B cell (primary cell): ENCODE measurements at places on chromosomes 12 and 14. TPM values are rescaled to one million over a fixed set of nuclear protein-coding genes. Genes with fewer than 3 reads are reported as not detected.

RNU6-8 gene
- not detected in 2 replicates for total RNA-seq

CD69 gene
- total RNA-seq, result 44.8 and 45.1 TPM in 2 replicates

OTX2 gene
- not detected in 2 replicates for total RNA-seq

NFYB gene
- 20.2 and 27.2 TPM in 2 replicates for total RNA-seq

WSCD2 gene
- total RNA-seq, result 5.1 and 5.9 TPM in 2 replicates

CLEC7A gene
- total RNA-seq, result 0.67 and 0.90 TPM in 2 replicates

LIN52 gene
- total RNA-seq, result 13.1 and 15.5 TPM in 2 replicates

LRRC43 gene
- not detected in 2 replicates for total RNA-seq

- H3K27me3 ChIP-seq, result no peaks in the 10 kb centered on the region
- no peak overlapping the region for H3K4me3 ChIP-seq
- no peaks in the 10 kb centered on the region for H3K36me3 ChIP-seq
- H3K27ac ChIP-seq, result no peak overlapping the region
Measured at GRCh38 chr14:54947230-54947629, 44.6 kb upstream of the GCH1 start.

- H3K4me3 ChIP-seq, result no peak overlapping the region
- no peaks in the 10 kb centered on the region for H3K36me3 ChIP-seq
- H3K4me1 ChIP-seq, result no peaks in the 10 kb centered on the region
- no peak overlapping the region for H3K27ac ChIP-seq
- DNase-seq, result no peak
Measured at GRCh38 chr12:117121441-117121840, 22.2 kb upstream of the TESC start.

GRCh38 chr12:29208936-29209701, 60.0 kb downstream of the FAR2 start:
- H3K36me3 ChIP-seq, result no peaks in the 10 kb centered on the region
- no peak overlapping the region for H3K4me3 ChIP-seq
- no peak overlapping the region for H3K27ac ChIP-seq
- no peak for DNase-seq
- H3K4me1 ChIP-seq, result no peaks in the 10 kb centered on the region

GRCh38 chr12:48160807-48161206, 3.5 kb upstream of the ASB8 start:
- no peaks in the 10 kb centered on the region for H3K36me3 ChIP-seq
- H3K27me3 ChIP-seq, result no peaks in the 10 kb centered on the region

- peaks cover 3% of the 10 kb centered on the region for H3K36me3 ChIP-seq
- H3K27me3 ChIP-seq, result no peaks in the 10 kb centered on the region
- peaks cover 86% of the 10 kb centered on the region for H3K4me1 ChIP-seq
- peak overlapping the region; percentile 27 for H3K4me3 ChIP-seq
Measured at GRCh38 chr12:50517421-50518048, 12.8 kb downstream of the DIP2B start.

- peaks cover 9% of the 10 kb centered on the region for H3K4me1 ChIP-seq
- no peak overlapping the region for H3K4me3 ChIP-seq
- no peaks in the 10 kb centered on the region for H3K27me3 ChIP-seq
- no peak overlapping the region for H3K27ac ChIP-seq
- DNase-seq, result peak; percentile 50
Measured at GRCh38 chr12:27179400-27180214, 64.5 kb upstream of the STK38L start.

GRCh38 chr12:86801439-86801838, 545.2 kb upstream of the MGAT4C start:
- H3K4me3 ChIP-seq, result no peak overlapping the region
- DNase-seq, result no peak
- no peak overlapping the region for H3K27ac ChIP-seq
- no peaks in the 10 kb centered on the region for H3K4me1 ChIP-seq
- no peaks in the 10 kb centered on the region for H3K27me3 ChIP-seq

DNA sequence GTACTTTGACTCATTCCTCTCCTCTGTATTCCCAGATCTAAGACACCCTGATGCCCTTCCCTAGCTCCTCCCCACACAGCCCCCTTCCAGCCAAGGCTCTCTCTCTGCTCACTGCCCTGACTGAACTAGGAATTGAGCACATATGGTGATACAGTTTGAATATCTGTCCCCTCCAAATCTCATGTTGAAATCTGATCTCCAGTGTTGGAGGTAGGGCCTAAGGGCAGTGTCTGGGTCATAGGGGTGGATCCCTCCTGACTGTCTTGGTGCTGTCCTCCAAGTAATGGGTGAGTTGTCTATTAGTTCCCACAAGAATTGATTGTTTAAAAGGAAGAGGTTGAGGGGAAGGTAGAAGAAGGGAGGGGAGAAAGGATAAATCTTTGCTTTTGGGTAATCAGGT, 17.4 kb downstream of the CMKLR1 start:
- H3K27me3 ChIP-seq, result no peaks in the 10 kb centered on the region
- no peaks in the 10 kb centered on the region for H3K4me1 ChIP-seq
- no peaks in the 10 kb centered on the region for H3K36me3 ChIP-seq
- no peak overlapping the region for H3K4me3 ChIP-seq
- no peak overlapping the region for H3K27ac ChIP-seq

GRCh38 chr12:4196805-4197420, 76.6 kb upstream of the CCND2 start:
- peaks cover 34% of the 10 kb centered on the region for H3K4me1 ChIP-seq
- DNase-seq, result no peak
- H3K4me3 ChIP-seq, result no peak overlapping the region

GRCh38 chr12:106903241-106903945, 52.3 kb upstream of the TMEM263 start:
- peak; percentile 44 for DNase-seq
- H3K27ac ChIP-seq, result no peak overlapping the region
- peaks cover 8% of the 10 kb centered on the region for H3K27me3 ChIP-seq

DNA sequence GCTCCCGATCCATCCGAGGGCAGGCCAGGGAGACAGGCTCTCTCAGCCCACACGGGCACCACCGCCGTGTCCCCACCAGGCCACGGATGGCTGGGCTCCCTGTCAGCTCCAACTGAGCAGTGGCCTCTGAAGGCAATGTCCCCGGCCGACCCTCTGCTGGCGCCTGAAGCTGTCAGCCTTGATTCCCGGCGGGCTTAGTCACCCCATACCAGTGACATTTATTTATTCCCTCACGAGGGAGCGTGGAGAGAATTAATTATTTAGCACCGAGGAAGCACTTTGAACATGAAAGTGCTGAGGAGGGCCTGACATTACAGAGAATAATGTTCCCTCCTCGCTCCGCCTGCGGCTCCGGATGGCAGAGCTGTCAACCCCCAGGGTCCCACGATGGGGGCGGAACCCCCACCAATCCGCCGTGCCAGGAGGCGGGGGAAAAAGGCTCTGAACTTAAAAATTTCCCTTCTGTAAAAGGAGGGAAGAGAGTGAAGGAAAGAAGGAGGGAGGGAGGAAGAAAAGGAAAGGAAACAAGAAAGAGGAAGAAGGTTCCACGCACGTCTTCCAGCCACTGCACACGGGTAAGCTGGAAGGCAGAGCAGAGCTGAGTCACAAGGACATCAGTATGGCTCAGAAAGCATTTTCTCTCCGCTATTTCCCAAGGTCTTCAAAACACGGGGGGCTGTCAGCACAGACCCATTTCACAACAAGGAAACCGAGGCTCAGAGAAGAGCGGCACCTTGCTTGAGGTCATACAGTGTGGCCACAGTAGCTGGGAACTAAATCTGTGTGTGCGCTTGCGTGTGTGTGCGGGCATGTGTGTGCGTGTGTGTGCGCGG, 108.7 kb upstream of the NCOR2 start:
- H3K4me3 ChIP-seq, result no peak overlapping the region
- peaks cover 9% of the 10 kb centered on the region for H3K4me1 ChIP-seq
- H3K36me3 ChIP-seq, result no peaks in the 10 kb centered on the region
- DNase-seq, result peak; percentile 14
- H3K27me3 ChIP-seq, result no peaks in the 10 kb centered on the region
- no peak overlapping the region for H3K27ac ChIP-seq

DNA sequence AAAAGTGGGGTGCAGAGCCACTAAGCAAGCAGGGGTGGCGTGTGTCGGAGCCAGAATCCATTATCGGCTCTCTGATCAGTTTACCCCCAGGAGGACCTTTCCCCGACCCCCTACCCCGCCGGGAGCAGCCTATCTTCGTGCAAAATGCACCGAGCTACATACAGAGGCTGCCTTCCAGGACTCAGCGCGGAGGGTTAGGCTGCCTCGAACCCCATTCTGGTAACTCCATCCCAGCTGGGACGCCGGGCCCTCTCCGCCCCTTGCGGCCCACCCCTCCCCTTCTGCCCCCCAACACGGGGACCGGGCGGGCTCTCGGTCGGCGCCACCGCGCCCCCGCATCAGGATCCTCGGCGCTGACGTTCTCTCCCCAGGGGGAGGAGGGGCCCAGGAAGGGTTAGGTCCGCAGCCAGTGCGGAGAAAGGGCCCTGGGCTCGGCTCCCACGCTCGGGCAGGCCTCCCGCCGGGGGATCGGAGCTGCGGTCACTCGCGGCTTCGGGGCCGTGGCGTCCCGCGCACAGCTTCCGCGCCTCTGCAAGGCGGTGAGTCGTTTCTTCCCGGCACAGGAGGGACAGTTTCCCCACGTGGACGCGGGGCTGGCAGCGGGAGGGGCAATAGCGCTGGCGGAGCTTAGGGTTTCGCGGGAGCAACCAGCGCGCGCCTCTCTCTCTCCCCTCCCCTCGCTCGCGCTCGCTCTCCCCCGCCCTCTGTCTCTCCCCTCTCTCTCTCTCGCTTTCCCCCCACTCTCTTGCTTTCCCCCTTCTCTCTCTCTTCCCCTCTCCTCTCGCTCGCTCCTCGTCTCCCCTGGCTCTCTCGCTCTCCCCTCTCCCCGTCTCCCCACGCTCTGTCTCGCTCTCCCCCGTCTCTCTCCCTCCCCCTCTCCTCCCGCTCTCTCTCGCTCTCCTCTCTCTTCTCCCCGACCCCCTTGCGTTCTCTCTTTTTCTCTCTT, 12.5 kb upstream of the MAP3K9 start:
- H3K27ac ChIP-seq, result peak overlapping the region; percentile 19
- H3K27me3 ChIP-seq, result peaks cover 25% of the 10 kb centered on the region
- H3K36me3 ChIP-seq, result no peaks in the 10 kb centered on the region
- H3K4me3 ChIP-seq, result peak overlapping the region; percentile 54
- peaks cover 26% of the 10 kb centered on the region for H3K4me1 ChIP-seq
- peak; percentile 58 for DNase-seq

- no peaks in the 10 kb centered on the region for H3K27me3 ChIP-seq
- peaks cover 42% of the 10 kb centered on the region for H3K4me1 ChIP-seq
- no peaks in the 10 kb centered on the region for H3K36me3 ChIP-seq
- DNase-seq, result no peak
- H3K27ac ChIP-seq, result no peak overlapping the region
Measured at GRCh38 chr12:54054742-54055194, 1.1 kb downstream of the HOXC4 start.

DNA sequence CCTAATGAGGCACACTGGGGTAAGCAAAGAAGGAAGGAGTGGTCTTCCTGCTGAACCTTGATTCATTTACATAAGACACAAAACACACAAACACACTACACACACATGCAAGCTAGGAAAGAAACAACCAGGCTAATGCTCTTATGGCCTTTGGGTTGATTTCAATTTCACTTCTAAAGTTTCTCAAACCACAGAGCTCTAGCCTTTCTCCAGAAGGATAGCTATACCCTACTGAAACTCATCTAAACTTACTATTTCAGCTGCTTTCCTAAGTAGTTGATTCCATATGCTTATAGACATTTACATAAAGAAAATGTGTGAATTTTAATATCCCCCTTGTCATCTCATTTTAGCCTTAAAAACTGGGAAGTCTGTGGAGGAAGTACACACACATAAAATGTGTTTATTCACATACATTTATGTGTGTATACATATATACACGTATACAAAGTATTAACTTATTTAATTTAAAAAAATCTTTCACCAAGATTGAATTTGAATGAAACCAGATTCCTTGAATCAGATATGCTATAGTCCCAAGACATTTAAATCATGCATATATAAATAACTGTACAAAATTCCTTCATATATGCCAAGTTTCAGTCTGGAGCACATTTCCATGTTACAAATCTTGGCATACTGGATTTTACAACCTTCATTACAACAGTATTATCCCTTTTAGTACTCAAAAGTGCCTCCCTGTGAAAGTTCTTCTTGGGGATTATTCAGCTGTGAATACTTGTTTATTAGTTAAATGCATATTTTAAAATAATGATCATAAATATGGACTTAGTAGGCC, 231.8 kb upstream of the NPAS3 start:
- H3K36me3 ChIP-seq, result no peaks in the 10 kb centered on the region
- no peaks in the 10 kb centered on the region for H3K4me1 ChIP-seq
- no peak overlapping the region for H3K27ac ChIP-seq
- no peak for DNase-seq
